ENCODE measurements at places on chromosomes 3 and 15.

GRCh38 chr3:34483311-34483887 is 685.0 kb downstream of the PDCD6IP start:
- DNase-seq: no peak

GRCh38 chr3:10189557-10190354 is 25.0 kb downstream of the IRAK2 start:
- DNase-seq: no peak

GRCh38 chr3:133474251-133474801 is 74.5 kb downstream of the BFSP2 start:
- DNase-seq: no peak

GRCh38 chr3:150365132-150365604 is 42.9 kb upstream of the TSC22D2 start:
- DNase-seq: no peak

GRCh38 chr3:100783619-100784018 is 74.3 kb downstream of the TFG start:
- no peak for DNase-seq

GRCh38 chr3:23863060-23863459 is 53.7 kb downstream of the NKIRAS1 start:
- DNase-seq: no peak

DNA sequence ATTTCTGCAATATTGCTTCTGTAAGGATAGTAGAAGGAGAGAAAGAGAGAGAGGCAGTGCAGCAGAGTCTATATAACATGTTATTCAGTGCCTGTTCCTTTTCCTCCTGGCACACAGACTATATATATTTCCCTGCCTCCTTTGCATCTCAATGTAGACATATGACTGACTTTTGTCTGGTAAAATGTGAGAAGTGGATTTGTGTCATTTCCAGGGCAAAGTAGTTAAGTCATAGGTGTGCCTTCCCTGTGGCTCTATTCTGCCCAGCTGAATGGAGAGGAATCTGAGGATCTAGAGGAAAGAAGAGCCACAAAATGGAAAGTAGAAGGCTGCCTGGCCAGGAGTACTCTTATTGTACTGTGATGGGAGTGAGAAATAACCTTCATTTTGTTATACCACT is 54.6 kb upstream of the CADPS start:
- DNase-seq: no peak

- DNase-seq: no peak
These were observed 788.2 kb upstream of the ARPP21 start for GRCh38 chr3:34851137-34851536.

DNA sequence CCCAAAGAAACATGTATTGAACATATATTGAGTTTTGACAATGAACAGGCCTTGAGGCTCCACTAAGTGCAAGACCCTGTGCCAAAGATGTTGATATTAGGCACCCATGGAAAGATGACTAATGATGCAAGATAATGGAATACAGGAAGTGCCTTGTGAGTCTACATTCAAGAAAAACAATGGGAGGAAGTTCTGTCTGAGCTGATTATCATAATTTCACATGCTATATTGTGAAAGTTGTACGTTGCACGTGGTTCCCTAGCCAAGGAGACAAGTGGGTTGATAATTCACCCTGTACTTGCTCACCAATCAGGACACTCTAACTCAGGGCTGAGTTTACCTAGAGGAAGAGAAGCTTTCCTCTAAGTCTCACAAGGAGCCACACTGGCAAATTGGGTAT is 186.9 kb upstream of the STAC start:
- no peak for DNase-seq

DNA sequence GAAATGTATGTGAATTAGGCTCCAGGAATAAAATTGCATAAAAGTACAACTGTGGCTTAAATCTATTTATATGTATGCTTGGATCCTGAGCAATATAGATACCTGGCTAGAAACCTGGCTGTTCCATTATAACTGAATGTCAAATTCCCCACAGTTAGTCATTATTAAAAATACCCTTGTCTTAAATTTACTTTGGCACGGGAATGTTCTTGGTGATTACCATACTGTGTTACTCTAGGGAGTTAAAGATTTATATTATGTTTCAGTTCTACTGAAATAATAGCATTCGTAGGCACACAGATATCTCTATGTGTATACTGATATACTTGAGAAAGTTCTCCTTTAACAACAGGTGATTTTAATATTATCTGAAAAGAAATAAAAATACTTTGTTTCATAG is 394.1 kb downstream of the PTPRG start:
- no peak for DNase-seq

- DNase-seq: no peak
These were observed 77.3 kb downstream of the SMAD3 start for GRCh38 chr15:67142767-67143100.

DNA sequence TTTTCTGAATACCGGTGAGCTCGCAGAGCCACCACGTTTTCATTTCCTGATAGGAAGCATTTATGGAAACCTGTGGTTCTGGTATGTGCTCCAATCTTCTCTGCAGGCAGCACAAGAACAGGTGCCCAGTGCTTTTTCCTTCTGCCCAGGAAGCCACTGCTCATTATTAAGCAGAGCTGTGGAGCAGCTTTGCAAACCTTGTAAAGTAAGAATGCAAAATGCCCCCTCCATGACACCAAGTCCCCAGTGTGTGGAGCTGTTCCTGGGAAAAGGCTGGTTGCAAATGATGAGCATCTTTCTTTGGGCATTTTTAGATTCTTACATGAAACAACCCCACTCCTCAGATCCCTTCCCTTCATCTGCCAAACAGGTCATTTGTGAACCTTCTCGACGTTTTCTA is 65.7 kb upstream of the MRPL3 start:
- DNase-seq: no peak

DNA sequence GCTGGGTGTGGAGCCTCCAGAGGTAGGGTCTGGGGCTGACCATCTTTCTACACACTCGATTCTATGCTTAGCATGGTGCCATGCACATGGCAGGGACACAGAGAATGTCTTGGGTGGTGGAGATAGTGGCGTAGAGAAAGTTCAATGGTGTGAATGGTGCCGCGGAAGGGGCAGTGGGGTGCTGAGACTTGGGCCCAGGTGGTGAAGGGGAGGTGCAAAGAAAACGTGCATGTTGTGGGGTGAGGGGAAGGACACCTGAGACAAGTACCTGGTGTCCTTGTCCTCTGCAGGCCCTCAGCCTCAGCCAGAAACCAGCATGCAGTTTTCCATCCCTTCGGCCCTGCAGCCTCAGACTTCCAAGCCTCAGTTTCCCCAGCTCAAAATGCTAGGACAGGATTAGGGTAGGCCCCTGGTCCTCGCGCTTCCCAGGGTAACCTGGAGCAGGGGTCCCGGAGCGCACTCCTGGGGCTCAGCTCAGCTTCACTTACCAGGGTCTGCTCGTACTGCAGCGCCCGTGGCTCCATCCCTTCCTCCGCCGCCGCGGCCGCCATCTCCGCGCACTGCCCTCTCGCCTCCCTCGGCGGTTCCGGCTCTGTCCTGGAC is 375 bp downstream of the CLCN2 start:
- DNase-seq: no peak

- no peak for DNase-seq
These were observed 114.6 kb downstream of the CYP19A1 start for GRCh38 chr15:51223771-51224229.
